SHP77 (cell line): ENCODE measurements at places on chromosomes 4 and X.
A peak's percentile ranks its signal among the peaks of the same experiment; 100 is the strongest.

DNA sequence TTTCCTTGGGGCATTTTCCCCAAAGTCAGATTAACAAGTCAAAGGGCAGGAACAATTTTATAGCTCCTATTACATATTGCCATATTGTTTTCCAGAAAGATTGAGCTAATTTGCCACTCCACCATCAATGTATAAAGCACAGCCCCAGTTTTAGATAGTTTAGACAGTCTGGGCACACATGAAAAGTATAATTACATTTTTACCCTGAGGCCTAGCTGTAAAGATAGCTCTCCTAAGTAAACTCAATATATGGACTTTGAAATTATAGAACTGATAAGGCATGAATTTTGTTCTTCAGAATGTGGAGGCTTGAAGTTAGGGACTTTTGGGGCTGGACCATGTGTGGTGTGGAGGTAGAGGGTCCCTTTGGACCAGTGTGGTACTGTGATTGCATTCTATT lies 166.0 kb downstream of the FHIP1A start:
- no peak for DNase-seq

- no peak for DNase-seq
These were observed 7.5 kb downstream of the ADGRA3 start for GRCh38 chr4:22508376-22508775.

DNA sequence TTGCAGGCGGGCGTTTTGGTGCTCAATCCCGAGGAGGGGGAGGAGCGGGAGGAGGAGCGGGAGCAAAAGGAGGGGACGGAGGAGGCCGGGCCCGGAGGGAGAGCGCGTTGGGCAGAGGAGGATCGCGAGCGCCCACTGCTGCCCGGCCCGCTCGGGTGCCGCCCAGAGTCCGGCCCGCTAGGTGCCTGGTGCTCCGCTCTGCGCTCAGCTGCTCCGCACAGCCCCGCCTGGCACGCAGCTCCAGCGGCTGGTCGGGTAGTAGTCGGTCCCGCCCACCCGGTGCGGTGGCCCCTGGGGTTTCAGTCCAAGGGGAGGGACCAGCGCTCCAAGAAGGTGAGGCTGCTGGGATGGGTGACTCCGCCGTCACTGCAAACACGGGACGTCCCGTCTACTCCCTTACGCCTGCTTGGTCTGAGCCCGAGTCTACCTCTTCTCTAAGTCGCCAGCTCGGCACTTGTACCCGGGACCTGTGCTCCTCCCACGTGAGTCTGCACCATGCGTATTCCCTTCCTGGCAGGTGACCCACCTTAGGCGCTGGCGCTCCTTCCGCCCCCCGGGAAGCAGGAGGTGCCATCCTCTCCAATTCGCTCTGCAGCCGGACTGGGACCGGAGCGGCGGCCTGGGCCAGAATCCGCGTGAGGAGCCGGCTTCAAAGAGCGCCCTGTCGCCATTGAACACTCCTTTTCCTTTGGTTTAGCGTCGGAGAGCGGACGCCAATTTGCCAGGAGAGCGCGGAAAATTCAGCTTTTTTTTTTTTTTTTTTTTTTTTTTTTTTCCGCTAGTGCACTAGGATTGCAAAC lies 405 bp upstream of the HS3ST1 start:
- DNase-seq = peak; percentile 77

DNA sequence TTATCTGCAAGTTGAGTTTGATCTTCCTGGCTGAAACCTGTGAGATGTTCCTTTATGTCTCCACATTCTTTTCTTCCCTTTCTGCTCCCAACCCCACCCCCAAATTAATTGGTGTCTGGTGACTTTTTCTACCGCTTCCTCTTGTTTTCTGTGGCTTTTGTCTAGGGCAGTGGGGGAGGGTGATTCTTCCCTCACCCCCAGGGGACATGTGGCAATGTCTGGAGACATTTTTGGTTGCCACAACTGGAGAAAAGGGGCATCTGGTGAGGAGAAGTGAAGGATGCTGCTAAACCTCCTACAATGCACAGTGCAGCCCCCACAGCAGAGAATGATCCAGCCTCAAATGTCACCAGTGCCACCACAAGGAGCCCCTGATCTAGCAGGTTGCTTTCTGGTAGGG lies 152.9 kb downstream of the NHS start:
- DNase-seq = no peak

DNA sequence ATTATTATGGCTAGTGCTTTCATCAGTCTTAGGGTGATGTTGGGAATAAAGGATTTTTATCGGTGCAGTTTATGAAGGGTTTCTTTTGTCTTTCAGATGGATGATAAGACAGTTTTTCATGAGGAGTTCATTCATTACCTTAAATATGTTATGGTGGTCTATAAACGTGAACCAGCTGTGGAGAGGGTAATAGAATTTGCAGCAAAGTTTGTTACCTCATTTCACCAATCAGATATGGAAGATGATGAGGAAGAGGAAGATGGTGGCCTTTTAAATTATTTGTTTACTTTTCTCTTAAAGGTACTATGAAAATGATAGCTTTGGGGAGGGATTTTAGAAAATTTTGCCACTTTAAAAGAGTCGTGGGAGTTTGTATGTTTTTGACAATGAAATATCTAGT lies 1.3 kb downstream of the NCAPG start:
- DNase-seq = no peak

DNA sequence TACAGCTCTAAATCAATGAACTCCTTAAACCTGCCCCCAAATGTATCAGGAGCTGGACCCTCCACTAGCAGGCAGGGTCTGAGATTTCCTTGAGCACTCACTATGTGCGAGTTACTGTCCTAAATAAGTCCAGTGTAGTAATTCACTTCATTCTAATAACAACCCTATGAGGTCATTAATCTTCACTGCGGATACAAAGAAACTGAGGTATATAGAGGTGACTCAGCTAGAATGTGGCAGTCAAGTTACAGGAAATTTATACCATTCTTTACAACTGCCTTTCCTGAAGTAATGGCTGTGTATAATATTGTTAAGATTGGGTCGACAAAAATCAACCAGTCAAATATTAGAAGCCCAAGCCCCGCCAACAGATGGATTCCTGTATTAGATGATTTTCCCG lies 473.9 kb upstream of the FTHL17 start:
- DNase-seq = no peak

DNA sequence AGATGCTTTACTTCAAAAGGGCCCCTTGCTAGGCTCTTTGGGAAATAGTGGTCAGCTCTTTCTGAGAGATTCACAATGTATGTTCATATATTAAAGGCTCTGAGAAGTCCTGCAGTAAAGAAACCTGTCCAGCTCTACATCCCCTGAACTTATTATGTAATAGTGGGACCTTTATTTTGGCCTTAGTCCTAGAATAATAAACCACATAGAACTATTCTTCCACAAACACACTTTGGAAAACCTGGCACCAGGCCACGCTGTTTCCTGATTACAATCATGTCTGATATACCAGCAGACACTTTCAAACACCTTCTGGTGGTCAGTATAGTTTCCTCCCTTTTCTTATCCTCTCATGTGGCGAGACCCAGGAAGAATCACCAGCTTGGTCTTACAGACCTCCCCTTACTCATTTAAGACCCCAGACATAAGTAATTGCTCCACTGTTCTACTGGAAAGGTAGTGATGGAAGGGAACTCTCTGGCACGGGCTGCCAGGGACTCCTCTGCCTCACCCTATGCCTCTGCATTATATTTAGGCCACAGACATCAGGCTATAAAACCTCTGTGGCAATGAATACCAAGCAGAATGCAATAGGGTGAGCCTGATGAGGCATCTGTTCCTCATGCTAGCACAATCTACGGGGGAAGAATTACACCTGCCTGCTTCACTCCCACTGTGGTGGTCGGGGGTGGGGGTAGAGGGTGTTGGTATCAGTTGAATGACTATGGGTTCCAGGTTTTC lies 5.7 kb upstream of the PPEF1 start:
- DNase-seq = no peak
